NCI-H1694 (cell line): ENCODE measurements at places on chromosomes 6 and 20.

- DNase-seq, result no peak
These were observed 40.1 kb downstream of the VTA1 start for GRCh38 chr6:142187209-142187608.

DNA sequence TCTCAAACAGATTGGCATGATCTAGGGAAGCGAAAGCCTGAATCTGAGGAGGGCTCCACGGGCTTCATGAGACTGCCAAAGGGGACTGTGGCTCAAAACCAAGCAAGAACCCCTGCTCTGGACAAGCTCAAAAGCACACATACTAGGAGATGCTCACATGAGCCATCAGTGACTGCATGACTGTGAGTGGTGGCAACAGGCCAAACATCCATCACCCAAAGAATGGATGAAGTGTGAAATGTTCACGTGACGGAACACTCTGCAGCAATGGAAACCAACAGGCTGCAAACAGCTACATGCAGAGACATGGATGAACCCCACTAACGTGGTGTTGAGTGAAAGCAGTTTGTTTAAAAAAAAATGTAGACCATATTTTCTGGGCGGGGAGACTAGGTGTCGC is 136.3 kb downstream of the PREX1 start:
- no peak for DNase-seq

DNA sequence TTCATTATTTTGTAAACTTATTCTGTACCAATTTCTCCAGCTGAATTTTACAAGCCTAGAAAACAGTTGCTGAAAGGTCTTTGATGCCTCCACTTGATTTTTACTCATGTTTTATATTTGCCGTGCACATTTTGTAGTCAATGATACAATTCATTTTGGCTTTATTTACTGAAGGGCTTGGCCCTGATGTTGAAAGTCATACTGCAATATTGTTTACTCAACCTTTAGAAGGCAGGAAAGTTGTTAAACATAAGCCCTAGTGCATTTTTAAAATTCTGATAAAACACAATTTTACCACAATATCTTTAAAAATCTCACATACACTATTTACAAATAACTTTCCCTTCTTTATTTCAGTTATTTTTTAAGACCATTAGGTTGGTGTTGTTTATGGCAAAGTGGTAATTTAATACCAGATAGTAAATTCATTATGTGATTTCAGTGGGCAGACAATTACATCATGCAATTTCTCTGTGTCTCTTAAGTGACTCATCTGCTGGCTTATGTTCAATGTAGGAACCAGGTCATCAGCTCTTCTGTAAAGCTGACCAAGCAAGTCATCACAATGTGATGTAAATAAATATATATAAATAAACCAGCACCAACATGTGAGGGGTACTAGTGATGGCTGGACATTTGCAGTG is 121.1 kb upstream of the SLC35B3 start:
- DNase-seq, result no peak

GRCh38 chr6:129593233-129593564 is 116.8 kb downstream of the ARHGAP18 start:
- no peak for DNase-seq

DNA sequence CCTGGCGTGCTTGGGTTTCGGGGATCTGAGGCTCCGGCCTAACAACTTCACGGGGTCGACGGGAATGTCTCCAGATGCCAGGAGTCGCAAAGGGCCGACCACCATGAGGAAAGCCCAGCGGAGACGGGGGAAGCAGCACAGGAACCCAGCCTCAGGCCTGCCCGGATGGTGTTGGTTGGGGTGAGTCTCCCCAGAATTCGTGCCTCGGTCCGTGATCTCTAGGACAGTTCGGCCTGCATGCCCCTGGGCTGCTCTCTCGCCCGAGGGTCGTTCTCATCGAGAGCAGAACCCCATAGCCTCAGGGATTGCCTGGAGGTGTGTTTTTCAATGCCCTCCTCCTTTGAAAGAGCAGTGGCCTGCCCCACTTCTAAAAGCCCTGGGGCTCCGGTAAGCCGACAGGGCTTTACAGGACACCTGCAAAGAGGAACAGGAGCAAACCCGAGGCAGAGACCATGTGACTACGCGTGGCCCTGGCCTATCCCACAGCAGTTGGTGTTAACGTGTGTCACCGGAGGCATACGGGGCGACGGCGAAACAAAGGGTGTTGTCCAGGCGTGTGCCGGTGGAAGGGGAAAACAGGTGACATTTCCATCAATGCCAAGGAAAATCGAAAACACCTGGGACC is 973.1 kb upstream of the DEFB115 start:
- no peak for DNase-seq

- no peak for DNase-seq
These were observed 16.8 kb downstream of the TMEM244 start for GRCh38 chr6:129844118-129844891.

GRCh38 chr6:155340464-155341129 is 26.3 kb upstream of the TFB1M start:
- no peak for DNase-seq

GRCh38 chr6:147142684-147143245 is 61.5 kb upstream of the STXBP5 start:
- DNase-seq, result no peak

DNA sequence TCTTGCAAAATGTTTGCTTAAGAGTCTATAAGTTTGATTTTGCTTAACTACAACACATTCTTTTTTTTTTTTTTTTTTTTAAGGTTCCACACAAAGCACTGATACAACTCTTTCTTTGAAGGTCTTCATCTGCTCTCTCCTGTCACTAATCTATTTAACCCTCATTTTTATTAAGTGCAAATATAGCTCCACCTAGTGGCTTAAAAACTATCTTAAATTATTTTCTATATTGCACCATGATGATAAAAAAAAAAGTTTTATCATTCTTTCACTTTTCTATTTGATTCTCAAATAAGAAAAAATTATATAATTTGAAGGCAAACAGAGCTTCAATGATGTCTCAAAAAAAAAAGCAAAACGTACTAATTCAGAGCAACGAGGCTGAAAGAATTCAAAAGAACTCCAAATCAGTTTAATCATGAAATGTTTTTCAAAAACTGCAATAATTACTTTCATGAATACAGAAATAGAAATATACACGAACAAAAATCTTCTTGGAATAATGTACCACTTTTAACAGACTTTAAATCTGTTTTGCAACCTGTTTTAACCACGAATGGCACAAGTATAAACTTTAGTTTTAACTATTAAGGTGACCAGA is 12.8 kb downstream of the ESF1 start:
- peak; percentile 4 for DNase-seq

DNA sequence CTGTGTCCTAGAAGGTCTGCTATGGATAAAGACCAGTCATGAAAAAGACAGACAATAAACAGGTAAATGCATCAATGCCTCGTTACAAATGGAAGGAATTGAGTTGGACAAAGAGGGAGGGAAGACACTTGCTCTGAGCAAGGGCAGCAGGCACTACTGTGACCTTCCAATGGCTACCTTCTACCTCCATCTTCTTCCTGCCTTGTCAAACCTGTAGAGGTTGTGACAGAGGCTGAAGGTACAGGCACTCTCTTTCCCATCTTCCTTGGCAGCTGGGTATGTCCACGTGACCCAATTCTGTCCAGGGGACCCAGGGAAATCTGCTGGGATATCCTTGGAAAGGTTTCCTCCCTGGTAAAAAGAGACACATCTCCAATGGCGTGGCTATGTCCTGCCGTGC is 274.8 kb downstream of the TFAP2C start:
- DNase-seq, result no peak

GRCh38 chr20:17571153-17571527 is 1.3 kb downstream of the DSTN start:
- DNase-seq, result no peak

GRCh38 chr6:21595285-21596144 is 2.0 kb downstream of the SOX4 start:
- DNase-seq, result no peak

DNA sequence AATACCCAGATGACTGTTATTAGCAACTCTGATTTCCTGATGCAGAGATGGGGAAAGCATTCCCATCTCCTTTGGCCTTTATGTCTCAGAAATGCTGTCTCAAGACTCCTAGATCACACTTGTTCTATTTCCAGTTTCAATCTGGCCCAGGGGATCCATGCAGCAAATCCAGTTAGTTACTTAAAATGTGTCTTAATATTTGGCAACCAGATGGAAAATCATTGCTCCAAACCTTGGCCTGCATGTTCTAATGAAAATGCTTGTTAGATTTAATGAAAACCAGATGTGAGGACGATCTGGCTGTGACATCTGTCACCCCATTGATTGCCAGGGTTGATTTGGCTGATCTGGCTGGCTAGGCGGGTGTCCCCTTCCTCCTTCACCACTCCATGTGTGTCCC is 125.2 kb downstream of the TSHZ2 start:
- peak; percentile 10 for DNase-seq

- DNase-seq, result no peak
These were observed 1.3 kb upstream of the PLCG1 start for GRCh38 chr20:41135888-41136679.

DNA sequence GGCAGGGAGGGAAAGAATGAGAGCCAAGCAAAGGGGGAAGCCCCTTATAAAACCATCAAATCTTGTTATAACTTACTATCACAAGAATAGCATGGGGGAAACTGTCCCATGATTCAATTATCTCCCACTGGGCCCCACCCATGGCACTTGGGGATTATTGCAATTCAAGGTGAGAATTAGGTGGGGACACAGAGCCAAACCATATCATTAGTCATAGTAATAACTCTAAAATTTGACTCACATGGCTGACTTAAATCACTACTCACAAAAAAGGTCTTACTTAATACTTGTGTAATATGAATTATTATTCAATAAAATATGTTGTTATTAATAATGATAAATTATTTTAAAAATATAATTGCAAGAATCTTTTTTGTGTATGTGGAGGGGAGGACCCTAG is 178.1 kb upstream of the TCF21 start:
- no peak for DNase-seq

DNA sequence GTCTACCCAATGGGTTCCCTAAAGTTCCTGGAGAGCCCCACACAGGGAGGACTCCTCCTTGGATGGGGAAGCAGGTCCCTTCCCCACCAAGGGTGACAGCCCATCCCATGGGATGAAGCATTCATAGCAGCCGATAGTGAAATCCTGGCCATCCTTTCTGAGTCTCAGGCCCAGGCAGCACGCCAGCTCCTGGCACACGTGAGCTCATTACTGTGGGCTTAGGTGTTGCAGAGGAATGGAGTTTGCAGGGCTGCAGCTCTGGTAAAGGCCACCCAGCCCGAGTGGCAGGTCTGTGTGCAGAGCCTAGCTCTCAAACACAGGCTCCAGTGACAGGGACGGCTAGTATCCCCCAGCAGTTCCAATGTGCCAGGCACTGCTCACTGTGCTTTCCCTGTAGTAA is 31.0 kb downstream of the SIRPA start:
- no peak for DNase-seq

DNA sequence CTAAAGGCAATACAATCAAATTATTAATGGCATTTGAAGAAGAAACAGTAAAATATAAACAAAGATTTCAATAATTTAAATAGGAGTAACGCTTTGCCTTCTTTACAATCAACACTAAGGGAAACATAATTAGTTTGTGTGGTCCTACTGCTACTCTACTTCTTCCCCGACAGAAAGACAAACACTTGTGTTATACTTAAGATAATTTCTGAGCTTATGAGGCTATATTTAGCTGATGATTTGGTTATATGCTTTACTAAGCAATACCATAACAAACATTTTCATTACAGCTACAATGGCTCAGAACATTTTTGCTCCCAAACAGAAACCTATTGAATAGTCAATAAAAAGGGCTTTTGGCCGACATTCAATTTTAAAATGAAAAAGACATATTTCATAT is 1217.2 kb upstream of the GJE1 start:
- DNase-seq, result no peak

GRCh38 chr6:133631421-133631820 is 257.5 kb upstream of the TCF21 start:
- no peak for DNase-seq

GRCh38 chr20:48395816-48396546 is 431.8 kb downstream of the PREX1 start:
- no peak for DNase-seq

DNA sequence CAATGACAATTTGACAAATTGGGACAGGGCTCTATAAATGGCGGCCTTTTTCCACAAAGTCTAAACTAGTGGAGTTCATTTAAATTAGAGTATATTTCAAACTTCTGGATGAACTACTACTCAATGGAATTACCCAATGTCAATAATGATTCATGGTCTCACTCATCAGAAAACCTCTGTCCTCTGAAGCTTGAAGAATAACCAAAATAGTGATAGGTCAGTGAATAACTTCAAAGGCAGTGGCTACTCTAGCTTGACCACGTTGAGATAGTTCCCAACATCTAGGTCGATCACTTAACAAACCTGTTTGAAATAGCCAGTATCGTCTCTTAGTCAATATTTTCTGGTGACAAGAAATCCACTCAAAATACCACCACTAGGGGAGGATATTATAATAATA is 197.6 kb downstream of the HDGFL1 start:
- DNase-seq, result no peak
